RPMI8226 (cell line): ENCODE measurements at places on chromosomes 2 and 18.

DNA sequence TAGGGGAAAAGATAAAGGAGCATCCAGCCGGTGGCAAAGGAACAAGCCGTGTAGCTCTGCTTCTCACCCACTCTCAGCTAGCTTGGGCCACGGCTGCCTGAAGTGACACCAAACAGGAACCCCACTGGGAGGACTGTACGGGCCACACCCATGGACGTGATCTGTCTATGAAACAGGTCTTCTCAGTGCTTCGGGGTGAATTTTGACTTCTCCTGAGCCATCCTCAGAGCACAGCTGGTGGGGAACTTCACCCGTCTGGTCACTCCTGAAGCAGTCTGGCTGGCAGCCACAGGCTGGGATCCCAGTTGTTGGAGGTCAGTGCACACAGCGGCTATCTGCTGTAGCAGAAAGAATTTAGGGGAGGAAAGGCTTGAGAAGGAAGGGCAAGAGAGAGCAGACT is 223.8 kb downstream of the FAM210A start:
- DNase-seq = no peak

DNA sequence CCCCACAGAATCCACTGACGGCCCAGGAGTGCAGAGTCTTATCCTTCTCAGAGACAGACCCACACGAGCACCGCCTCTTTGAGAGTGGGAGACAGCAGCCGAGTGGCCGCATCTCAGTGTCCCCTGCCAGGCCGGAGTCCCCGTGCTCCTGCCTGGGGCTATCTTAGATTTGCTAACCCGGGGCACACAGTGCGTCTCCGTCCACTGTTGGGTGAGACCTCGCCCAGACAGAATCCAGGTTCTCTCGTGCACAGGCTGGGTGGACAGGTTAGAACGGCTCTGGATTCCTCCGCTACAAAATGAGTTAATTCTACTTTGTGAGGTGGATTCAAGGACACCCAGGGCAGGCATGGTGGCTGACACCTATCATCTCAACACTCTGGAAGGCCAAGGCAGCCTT is 88.3 kb downstream of the ZNF516 start:
- DNase-seq = no peak

DNA sequence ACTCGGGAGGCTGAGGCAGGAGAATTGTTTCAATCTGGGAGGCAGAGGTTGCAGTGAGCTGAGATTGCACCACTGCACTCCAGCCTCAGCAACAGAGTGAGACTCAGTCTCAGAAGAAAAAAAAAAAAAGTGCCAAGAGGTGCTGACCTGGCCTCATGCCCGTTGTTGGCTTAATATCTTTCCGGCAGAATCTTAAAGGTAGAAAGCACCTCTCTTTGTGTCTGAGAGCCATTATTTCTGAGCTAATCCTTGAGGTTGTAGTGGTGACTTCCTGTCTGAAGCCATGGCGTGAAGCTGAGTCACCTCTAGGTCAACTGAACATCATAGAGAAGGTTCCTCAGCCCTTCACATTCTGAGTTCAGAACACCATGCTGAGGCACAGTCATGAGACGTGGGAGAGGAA is 60.4 kb downstream of the WDSUB1 start:
- DNase-seq = peak; percentile 67

- no peak for DNase-seq
Observed at GRCh38 chr2:120544522-120544921, 191.1 kb upstream of the GLI2 start.

GRCh38 chr2:144181001-144181400 is 338.9 kb downstream of the ZEB2 start:
- DNase-seq = no peak
